Left lobe of liver (tissue), 2 donors: ENCODE measurements at places on chromosomes 2 and 18. TPM values are rescaled to one million over a fixed set of nuclear protein-coding genes. Genes with fewer than 3 reads are reported as not detected.

Gene CFAP210
- not detected for total RNA-seq

Gene DNAH6
- total RNA-seq, result 1.9 TPM

Gene AQP4
- 0.45 TPM for total RNA-seq

Gene SNED1
- total RNA-seq, result 34.9 TPM

Gene LOXL3
- total RNA-seq, result 0.86 TPM

Gene D2HGDH
- 45.5 TPM for total RNA-seq

Gene CNNM3
- total RNA-seq, result 31.4 TPM
